ENCODE measurements at places on chromosomes 2 and 18.

DNA sequence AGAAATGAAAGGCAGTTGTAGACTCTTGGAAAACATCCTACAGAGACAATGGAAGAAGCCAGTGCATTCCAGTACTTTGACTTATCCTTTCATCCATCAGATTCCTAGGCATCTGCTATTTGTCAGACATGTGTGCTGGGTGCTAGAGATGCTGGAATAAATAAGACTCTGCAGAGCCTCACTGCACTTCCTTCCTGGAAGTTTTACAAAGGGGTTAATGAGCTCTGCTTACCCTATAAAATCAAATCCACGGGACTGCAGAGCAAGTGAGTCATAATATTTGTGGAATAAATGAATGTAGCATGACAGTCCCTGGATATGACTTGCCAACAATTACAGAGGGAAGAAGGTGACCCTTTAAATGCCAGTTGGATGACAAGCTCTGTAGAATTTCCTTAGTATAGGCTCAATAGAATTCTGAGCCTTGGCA is 52.7 kb upstream of the NPAS2 start:
- DNase-seq = no peak

DNA sequence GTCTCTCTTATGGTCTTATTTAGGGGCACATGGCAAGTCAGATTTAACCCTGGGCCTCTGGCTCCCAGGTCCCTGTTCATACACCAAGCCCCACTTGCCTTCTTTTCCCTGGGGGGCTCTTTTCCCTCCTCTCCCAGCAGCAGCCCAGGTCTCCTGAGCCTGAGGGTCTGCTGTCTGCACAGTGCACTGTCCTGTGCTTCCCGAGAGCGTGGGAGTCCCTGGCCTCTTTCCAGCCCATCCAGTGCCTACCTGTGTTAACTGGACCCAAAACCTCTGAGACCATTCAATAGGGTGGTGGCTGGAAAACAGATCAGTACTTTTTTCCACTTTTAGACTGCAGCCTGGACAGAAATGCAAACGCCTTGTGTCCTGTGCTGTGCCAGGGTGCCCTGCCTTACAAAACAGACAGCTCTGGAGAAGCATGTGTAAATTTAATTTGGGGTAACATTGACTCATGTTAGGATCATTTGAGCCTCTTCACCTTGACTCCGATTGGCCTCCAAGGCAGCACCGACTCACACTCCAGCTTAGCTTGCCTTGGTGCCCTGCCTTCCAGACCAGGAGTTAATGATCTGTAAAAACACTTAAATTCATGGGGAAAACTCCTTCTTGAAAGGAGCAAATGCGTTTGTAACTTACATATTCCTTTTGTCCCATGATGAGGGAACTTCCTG is 34.3 kb downstream of the TWIST2 start:
- no peak for DNase-seq

DNA sequence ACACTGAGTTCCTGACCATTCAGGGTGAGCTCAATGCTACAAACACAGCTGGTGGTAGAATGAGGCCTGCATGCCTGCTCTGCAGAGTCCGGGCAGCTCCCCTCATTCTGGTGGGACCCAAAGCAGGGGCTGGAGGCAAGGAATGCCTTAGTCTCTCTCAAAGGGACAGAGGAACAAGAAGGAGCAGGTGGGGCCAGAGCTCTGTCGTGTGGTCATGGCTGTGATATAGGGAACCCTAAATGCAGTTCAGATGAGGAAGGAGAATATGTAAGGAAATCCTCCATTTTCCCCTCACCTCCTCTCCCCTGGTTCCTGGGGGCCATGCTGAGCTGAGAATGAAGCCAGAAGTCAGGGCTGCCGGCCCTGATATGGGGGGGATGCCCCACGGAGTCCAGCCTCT is 334.3 kb downstream of the CYP26B1 start:
- no peak for DNase-seq

DNA sequence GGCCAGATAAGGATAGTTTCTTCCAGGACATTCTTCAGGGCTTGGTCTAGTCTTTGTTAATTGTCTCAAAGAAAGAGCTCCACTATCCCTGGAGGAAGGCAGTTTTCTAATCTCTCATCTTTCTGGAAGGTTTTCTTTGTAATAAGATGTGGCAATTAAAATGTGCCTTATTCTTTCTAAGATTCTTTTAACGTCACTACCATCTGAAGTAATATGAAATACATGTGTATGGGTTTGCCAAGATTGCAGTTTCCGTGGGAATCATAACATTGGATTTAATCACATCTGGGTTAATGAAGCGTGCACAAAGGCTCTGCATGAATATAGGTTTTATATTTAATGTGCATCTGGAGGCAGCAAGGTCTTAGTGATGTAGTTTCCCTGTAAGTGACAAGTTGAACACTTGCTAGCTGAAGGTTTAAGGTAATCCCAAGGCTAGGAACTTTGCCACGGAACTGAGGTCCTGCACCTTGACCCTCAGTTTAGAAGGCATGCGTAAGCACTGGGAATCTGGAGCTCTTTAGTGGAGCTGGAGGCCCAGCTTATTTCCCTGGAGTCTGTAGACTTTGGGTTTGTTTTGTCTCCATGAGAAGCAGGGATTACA is 25.7 kb downstream of the DIS3L2 start:
- DNase-seq = no peak

DNA sequence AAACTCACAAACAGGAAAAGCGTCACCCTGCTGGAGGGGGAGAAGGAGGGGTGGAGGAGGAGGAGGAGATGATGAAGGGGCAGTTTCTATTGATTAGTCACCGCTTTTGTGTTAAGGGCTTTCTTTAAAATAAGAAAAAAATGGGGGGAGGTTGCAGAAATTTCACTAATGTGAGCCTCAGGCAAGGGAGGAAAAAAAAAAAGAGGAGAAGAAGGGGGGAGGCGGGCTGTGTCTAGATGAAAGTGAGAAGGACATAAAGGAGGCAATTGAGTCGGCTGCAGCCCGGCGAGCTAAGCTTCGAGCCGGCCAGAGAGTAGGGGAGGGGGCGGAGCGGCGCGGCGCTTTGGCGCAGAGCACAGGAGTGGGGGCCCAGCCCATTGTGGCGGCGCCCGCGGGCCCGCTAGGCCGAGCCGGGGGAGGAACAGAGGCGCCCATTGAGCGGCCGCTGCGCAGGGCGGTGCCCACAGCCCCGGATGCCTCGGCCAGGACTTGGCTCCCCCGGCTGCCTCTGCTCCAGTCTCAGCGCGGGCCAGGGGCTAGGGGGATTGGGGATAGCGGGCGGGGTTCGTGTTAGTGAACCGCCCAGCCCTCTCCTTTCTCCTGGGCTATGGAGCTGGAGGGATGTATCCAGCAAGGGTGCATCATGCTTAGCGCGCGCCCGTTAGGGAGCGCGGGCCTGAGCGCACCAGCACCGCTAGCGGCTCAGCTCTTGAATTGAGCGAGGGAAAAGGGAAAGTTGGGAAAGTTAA is 7.9 kb downstream of the PAX3 start:
- peak; percentile 49 for DNase-seq

DNA sequence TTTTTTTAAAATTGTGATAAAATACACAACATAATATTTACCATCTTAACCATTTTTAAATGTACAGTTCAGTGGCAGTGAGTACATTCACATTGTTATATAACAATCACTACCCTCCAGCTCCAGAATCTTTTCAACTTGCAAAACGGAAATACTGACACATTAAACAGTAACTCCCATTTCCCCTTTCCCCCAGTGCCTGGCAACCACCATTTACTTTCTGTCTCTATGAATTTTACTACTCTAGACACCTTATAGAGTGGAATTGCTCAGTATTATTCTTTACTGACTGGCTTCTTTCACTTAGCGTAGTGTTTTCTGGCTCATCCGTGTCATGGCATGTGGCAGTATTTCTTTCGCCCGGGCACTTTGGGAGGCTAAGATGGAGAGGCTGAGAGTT is 32.6 kb downstream of the FASTKD2 start:
- DNase-seq = no peak

- DNase-seq = no peak
Measured at GRCh38 chr18:34880403-34880802, 160.8 kb upstream of the MAPRE2 start.

- DNase-seq = no peak
Measured at GRCh38 chr2:186962085-186962747, 113.2 kb upstream of the ZSWIM2 start.

GRCh38 chr2:237538001-237538720 is 28.2 kb upstream of the PRLH start:
- DNase-seq = no peak

DNA sequence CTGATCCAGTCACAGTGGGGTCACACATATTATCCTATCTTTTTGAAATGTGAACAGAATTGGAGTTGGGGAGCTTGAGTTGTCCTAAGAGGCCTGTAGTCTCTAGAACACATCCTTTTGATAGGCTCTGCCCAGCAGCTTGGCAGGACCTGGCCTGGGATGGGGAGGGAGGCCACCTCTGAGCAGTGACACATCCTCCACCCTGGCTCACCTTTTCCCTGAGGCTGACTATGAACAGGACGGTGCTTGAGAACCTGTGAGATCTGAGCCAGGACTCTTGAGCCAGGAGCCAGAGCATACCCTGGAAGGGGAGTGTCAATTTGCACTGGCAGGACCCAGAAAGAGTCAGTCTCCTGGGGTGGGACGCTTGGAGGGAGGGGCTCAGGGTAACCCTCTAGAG is 17.7 kb upstream of the ATP6V1B1 start:
- no peak for DNase-seq

DNA sequence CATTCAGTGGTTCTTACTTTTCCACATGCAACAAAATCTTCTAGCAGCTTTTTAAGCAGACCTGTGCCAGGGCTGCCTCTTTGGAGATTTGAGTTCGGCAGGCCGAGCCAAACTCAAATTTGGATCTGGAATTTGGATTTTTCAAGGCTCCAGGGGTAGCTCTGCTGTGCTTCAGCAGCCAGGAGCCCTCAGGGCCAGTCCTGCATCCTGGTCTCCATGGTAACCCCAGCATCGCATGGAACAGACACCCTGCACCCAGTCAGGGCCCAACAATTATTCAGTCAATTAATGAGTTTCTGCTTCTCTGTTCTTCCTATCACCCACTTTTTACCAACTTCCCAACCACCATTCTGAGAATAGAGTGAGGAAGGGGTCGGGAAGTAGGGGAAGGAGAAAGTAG is 30.0 kb downstream of the EN1 start:
- no peak for DNase-seq

- no peak for DNase-seq
Measured at GRCh38 chr2:207513551-207514257, 16.1 kb upstream of the CREB1 start.

DNA sequence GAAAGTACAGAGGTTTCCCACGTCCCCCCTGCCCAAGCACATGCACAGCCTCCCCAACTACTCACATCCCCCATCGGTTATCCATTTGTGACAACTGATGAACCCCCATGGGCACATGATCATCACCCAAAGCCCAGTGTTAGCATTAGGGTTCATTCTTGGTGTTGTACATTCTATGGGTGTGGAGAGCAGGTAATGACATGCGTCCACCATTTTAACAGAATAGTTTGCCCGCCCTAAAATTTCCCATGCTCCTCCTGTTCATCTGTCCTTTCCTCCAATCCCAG is 74.3 kb downstream of the LONRF2 start:
- DNase-seq = no peak

DNA sequence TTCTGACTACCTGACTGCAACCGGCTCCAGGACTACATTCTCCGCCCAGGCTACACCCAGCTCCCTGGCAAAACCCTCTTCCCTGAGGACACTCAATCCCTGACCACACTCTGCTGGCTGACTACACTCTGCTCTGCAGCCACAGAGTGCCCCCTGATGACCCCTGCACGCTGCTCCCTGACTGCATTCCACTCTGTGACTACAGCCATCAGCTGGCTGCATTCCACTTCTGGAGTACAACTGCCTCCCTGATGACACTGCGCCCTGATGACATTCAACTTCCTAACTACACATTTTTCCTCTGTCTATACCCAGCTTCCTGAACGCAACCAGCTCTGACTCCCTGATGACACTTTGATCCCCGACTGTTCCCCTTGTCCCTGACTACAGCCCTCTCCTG is 71.3 kb upstream of the NRXN1 start:
- DNase-seq = no peak

Data from right cardiac atrium (tissue), 5 donors.